ENCODE measurements at places on chromosomes 11 and 22.
A peak's percentile ranks its signal among the peaks of the same experiment; 100 is the strongest.

DNA sequence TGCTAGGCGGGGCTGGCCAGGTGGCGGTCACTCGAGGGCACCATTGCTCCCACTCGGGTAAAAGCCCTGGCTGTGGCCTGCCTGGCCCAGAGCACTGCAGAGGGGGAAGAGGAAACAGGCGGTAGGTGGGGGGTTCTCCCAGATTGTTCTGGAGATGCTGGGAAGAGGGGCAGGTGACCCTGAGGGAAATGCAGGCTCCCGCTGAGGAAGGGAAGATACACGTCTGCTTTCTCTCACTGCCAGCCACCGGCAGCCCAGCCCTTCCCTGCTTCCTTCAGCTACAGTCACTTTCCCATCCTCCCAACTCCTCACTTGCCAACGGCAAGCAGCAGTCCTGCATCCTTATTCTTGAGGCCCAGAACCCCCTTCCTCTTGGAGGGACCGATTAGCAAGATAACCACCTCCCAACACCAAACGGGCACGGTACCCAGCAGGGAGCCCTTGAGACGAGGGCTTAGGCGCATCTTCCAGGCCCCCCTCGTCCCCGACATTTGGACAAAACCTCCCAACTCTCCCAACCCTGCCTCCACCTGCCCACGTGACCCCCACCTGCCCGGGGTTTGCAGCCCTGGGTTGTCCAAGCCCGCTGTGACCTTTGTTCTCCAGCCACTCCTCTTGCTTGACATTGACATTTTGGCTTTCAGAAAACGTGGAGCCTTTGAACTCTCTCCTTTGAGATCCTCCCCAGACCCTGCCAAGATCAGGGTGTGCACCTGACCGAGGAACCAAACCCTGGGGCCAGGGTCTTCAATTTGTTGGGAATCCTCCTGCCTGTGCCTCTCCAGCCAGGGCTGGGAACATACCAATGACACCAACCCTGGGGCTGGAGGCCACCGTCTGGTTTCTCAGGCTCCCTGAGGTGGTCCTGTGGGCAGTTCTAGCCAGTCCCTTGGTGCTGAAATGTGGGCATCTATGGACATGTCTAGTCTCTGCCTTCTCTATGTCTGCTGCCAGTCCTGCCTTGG lies 48.8 kb upstream of the TTLL12 start:
- DNase-seq, result no peak

DNA sequence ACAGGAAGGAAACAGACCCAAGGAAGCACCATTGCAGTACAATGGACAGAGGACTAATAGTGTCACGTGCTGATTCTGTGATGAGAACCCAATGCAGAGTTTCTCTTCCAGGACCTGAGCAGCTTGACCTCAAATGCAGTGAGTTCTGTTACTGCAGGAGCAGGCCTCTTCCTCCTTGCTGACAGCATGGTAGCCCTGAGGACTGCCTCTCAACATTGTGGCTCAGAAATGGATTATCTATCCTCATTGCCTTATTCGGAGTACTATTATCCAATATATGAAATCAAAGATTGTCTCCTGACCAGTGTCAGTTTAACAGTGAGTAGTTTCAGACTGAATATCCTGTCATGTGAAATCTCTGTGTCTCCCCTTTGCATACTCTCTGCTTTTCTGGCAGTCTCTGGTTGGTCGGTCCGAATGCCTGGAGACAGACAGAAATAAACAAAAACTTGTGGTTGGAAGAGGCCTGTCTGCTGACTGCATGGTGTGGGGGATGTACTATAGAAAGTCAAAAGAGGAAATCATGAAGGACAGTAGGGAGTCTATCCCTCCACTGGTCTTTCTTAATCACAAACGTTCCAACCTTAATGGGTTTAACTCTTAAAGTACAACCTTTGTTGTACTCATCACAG lies 6.9 kb upstream of the MS4A14 start:
- no peak for DNase-seq

DNA sequence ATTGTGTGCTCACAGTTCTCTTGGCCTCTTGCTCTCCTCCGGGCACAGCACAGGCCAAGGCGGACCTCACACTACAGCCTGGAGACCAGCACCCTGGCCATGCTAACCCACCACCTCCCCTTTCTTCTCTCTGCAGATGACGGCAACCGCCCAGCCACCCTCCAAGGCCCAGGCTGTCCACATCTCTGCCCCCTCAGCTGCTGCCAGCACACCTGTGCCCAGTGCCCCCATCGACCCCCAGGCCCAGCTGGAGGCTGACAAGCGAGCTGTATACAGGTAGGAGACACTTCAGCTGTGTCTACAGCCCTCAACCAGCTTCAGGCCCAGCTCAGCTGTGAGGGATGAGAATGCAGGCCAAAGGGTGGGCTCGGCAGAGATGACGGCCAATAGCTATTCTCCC lies 128.4 kb downstream of the FEZ1 start:
- no peak for DNase-seq

DNA sequence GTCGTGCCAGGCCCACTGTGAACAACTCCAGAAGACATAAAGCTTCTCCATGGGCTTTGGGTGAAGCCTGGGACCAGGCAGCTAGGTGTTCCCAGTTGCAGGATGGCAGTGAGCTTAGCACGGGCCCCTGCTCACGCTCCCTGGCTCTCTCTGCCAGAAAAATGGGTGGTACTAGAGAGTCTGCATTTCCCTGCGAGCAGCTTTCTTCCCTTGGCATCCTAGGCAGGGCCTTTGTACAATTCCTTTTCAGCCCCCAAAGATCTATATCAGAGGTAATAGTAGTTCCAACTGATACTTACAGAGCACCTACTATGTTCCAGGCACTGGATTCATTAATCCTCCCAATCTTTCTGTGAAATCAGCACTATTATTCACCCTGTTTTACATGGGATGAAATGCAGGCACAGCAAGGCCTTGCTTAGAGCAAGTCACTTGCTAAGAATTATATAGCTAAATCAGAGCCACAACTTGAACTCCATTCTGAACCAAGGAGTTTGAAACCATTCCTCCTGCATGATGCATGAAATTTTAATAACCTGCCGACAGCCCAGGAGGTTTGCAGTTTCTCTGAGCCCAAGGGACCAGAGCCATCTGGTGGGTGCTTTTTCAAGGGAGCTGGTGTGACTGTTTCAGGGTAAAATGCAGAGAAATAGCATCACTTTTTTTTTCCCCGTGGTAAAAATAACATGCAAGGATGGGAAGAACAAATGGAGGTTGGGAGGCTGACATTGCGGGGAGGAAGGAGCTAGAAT lies 22.7 kb downstream of the NAV2 start:
- DNase-seq, result no peak

DNA sequence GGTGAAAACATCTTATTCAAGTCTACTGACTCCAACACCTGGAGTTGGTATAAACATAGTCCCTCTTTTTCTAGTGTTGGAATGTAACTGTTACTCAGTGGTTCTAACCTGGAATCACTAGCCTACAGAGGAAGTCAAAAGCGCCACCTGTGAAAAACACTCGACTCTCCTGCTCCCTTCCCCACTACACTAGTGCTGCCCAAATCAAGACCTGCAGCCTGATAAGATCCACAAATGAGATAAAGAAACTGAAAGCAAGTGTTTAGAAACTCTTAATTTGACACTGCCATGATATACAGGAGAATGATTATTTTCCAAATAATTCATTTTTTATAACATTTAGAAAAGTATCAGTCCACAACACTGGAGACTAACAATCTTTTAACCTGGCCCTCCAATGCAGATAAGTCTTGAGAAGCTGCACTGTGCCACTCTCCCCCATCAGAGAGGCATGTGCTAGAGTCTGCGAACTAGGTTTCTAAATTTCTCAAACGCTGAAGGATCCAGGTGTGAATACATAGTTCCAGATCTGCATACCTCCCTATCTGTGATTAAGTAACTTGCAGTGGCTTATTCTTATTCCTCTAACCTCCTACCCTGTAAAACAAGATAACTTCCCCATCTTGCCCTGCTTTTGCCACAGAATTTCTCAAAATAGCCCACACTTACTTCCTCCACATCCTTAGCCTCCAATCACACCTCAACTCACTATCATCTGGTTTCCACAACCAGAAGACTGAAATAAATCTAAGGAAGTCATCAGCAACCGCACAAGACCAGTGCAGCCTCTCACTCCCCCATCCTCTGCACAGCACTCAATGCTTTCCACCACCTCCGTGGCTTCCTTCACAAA lies 88.1 kb downstream of the RRAS2 start:
- DNase-seq, result no peak

GRCh38 chr11:117419482-117420142 lies 92.0 kb downstream of the CEP164 start:
- DNase-seq, result no peak

DNA sequence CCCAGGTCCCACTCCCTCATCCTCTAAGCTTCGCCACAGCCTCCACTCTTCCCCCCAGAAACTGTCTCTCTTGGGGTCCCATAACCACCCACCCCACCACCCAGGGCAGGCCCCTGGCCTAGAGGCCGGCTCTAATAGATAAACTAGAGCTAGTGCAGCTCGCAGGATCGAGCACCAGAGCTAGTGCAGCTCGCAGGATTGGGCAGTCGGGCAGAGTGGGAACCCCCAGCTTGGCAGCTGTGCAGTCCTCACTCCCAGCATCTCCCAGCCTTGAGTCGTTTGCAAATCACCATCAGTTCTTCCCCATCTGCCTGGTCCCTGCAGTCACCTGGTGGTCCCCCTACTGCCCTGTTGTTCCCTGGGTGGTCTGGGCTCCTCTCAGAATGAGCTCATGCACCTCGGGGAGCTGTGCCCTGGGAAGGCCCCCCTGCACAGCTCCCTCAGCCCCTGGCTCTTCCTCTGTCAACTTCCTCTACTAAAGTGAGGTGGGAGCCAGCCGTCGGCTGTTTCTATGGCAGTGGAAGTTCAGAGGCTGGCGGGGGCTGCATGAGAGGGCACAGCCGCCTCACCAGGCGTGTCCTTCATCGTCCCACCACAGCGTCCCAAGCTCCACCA lies 15.5 kb upstream of the SHANK2 start:
- no peak for DNase-seq

- DNase-seq, result no peak
Observed at GRCh38 chr11:95895815-95896214, 28.1 kb downstream of the MTMR2 start.

DNA sequence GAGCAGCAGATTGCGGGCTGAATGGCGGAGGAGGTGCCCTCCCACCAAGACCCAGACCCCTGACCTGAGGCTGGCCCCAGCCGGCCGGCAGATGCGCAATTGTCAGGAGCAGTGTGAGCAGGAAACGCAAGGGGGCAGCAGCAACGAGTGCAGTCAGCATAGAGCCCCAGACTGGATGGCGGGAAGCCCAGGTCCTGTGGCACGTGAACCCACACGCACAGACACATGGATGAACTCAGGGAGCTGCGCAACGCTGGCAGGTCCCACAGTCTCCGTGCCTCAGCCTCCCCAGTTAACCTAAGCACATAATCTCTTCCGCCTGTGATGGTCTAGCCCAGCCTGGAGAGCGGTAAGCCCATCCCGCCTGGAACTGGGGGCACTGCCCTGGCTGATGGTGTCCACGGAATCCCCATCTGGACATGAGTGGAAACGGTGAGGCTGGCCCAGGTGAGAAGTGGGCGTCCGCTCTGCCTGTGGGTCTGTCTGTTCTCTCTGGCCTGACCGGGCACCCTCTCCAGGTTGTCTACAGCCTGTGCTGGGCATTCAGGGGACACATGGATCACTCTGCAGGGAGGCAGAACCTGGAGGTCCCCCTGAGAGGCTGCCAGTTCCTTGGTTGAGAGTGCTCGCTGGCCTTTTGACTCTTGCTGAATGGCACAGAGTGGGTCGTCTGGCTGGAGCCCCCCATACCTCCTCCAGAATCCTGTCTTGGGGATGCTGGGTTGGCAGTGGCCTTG lies 626 bp upstream of the TBX10 start:
- DNase-seq, result peak; percentile 60

DNA sequence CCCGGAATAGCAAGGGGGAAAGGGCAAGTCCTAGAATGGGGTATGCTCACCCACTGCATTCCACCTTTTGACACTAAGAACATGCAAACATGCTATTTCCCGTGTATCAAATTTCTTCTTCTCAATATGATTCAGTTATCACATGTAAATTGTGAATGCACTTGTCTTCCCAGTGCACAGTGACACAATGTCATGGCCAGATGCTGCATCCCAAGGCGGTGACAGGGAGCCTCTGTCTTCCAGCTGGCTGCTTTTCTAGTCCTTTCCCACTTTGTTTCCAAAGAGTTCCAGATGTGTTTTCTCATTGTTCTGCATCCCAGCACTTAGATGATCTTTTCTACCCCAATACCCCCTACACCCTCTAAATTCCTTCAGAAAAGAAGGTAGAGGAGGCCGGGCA lies 12.4 kb downstream of the SLC25A18 start:
- no peak for DNase-seq

- DNase-seq, result no peak
Observed at GRCh38 chr22:19986011-19986409, 30.6 kb downstream of the ARVCF start.

- DNase-seq, result no peak
Observed at GRCh38 chr11:30786256-30787110, 200.3 kb upstream of the MPPED2 start.

DNA sequence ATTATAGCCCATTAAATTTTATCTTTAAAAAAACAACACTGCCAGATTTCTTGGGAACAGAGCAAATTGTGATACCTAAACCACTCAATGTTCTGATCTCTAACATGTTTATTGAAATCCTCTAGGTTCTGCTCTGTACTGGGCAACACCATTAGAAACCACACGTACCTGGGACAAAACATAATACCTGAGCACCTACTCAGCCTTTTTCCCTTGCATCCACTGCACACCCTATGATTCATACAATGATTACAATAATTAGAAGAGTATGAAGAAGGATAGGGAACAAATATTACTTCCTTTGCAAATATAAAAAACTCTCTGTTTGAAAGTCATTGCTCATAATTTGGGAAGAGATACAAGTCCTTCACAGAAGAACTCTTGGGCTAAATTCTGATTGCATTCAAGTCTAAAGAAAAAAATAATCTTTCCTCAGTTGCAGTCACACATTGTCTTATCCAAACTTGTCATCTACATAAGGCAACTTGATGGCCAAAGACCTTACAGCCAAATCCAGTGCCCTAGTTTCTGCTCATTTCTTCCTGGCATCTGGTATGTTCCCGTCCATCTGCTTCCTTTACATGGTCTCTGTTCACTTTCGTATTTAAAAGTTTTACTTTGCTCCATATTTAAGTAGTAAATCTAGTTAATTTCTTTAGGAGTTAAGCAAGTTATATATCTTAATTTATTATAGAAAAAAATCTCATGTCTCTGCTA lies 407.4 kb downstream of the LRRC4C start:
- DNase-seq, result no peak

DNA sequence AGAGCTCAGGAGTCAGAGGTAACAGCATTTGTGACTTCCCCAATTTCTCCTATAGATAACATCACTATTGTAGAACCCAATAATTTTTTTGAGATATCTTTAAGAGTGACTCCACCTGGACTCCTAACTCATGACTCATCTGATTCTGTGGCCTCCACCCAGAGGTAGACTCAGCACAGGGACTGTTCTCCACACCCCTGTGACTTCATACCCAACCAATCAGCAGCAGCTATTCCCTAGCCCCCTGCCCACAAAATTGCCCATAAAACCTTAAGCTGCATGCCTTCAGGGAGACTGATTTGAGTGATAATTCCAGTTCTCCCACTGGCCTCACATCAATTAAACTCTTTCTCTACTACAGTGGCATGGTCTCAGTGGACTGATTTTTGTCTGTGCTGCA lies 475.4 kb upstream of the FAT3 start:
- no peak for DNase-seq

- no peak for DNase-seq
Observed at GRCh38 chr22:48884324-48884723, 943.3 kb downstream of the BRD1 start.

- DNase-seq, result no peak
Observed at GRCh38 chr11:131571571-131571970, 201.2 kb downstream of the NTM start.

GRCh38 chr11:46890665-46891064 lies 27.7 kb downstream of the LRP4 start:
- DNase-seq, result no peak

Data from stimulated activated naive CD4-positive, alpha-beta T cell treated with Interleukin-2 at 50 U/mL for 16 hours (primary cell).